Kidney (tissue), 22 donors: ENCODE measurements at places on chromosomes 7 and 10. TPM values are rescaled to one million over a fixed set of nuclear protein-coding genes. Genes with fewer than 3 reads are reported as not detected.

DNA sequence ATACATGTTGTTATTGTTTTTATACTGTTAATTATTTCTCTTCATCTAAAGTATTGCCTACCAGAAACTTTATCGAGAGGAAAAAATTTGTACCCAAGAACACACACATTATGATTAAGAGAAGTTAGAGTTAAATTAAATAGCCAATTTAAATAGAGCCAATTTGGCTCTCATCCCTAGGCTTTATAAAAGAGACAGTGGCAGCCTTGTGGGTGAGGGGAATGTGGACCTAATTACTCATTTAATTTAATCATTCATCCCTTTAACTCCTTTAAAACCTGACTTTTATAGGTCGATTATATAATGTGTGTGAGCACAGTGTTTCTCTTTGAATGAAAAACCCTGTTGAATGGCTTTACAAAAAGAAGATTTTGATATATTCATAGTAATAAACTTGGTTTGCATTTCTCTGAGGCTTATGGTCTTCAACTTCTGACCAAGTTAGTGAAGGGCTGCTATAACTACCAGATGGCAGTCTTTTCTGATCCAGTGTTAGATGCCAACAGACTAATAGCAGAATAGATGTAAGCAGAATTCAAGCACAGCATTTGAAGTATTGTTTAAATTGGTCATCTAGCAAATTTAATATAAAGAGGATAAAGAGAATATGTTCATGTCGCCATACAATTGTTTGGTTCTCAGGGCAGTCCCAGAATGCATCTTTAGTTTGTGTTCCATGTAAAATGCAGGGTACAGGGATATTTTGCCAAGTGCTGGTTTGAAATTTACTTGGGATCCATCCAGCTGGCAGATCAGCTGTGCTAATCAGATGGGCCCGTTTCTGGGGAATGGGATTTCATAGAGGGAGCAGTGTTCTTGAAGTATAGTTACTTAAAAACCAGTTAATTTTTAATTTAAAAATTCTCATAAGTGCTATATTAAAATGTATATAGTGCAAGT is 25.3 kb downstream of the ADD3 start:
- H3K36me3 ChIP-seq, result no peaks in the 10 kb centered on the region
- no peak for DNase-seq
- H3K27me3 ChIP-seq, result no peaks in the 10 kb centered on the region

- no peak overlapping the region for H3K4me3 ChIP-seq
- no peak for DNase-seq
- no peaks in the 10 kb centered on the region for H3K27me3 ChIP-seq
- no peak overlapping the region for H3K27ac ChIP-seq
- no peaks in the 10 kb centered on the region for H3K36me3 ChIP-seq
- H3K4me1 ChIP-seq, result no peaks in the 10 kb centered on the region
Measured at GRCh38 chr10:4655879-4656278, 170.1 kb upstream of the AKR1E2 start.

DNA sequence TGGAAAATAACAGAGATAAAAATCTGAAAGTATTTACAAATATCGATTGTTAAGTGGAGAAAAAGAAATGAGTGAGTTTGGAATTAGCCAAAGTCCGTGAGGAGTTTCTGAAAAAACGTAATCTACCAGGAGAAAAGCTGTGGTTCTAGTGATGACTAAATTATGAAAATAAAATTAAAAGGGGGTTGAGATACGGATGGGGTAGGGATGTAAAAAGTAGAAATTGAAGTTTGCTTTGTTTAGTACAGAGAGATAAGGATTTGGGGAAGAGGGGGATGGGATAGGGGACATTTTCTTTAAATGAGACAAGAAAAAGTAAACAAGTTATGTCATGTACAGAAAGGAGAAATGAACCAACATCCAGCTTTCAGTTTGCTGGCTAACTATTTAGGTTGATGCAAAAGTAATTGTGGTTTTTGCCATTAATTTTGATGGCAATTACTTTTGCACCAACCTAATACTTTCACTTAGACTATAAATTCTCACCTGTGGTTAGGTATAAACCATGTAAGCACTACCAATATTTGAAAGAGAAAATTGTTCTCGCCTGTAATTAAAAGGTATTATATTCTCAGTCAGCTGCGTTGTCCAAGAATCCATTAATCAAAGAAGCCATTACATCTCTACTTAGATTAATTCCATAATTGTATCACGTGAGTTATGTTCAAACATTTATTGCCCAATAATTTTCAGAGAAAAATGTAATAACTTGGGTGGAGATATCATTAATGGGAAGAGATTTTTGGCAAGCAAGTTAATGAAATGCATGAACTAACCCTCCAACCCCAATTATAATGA is 143.0 kb upstream of the NRP1 start:
- H3K36me3 ChIP-seq, result no peaks in the 10 kb centered on the region
- H3K4me1 ChIP-seq, result no peaks in the 10 kb centered on the region
- H3K27me3 ChIP-seq, result no peaks in the 10 kb centered on the region
- no peak overlapping the region for H3K27ac ChIP-seq
- no peak for DNase-seq

GRCh38 chr7:25823571-25823970 is 328.4 kb upstream of the NFE2L3 start:
- H3K27ac ChIP-seq, result no peak overlapping the region
- no peaks in the 10 kb centered on the region for H3K4me1 ChIP-seq
- DNase-seq, result no peak

- no peaks in the 10 kb centered on the region for H3K36me3 ChIP-seq
- H3K4me1 ChIP-seq, result no peaks in the 10 kb centered on the region
- H3K27ac ChIP-seq, result no peak overlapping the region
- DNase-seq, result no peak
- H3K27me3 ChIP-seq, result no peaks in the 10 kb centered on the region
Measured at GRCh38 chr7:151832138-151832537, 44.8 kb downstream of the PRKAG2 start.

DNA sequence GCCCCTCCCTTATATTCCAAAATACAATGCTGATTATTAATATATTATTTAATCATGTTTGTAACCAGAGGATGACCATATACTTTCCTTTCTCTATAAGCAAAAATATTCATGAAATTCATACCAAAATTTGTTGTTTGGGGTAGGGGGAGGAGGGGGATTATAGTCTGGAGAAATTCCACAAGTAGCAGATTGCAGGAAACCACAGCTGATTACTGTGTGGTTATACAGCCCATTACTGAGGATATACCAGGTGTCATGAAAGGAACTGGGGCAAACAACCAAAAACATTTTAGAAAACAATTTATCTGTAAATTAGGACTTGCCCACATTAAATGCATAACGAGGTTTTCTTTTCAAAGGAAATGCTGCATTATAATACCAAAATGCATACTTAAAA is 50.3 kb downstream of the SEMA3C start:
- H3K27me3 ChIP-seq, result no peaks in the 10 kb centered on the region
- no peak overlapping the region for H3K27ac ChIP-seq
- no peak for DNase-seq
- H3K4me3 ChIP-seq, result no peak overlapping the region
- H3K4me1 ChIP-seq, result no peaks in the 10 kb centered on the region

- H3K27ac ChIP-seq, result no peak overlapping the region
- H3K4me1 ChIP-seq, result no peaks in the 10 kb centered on the region
- no peak overlapping the region for H3K4me3 ChIP-seq
- DNase-seq, result peak; percentile 22
- no peaks in the 10 kb centered on the region for H3K27me3 ChIP-seq
Measured at GRCh38 chr10:130725474-130725970, 586.0 kb downstream of the TCERG1L start.

DNA sequence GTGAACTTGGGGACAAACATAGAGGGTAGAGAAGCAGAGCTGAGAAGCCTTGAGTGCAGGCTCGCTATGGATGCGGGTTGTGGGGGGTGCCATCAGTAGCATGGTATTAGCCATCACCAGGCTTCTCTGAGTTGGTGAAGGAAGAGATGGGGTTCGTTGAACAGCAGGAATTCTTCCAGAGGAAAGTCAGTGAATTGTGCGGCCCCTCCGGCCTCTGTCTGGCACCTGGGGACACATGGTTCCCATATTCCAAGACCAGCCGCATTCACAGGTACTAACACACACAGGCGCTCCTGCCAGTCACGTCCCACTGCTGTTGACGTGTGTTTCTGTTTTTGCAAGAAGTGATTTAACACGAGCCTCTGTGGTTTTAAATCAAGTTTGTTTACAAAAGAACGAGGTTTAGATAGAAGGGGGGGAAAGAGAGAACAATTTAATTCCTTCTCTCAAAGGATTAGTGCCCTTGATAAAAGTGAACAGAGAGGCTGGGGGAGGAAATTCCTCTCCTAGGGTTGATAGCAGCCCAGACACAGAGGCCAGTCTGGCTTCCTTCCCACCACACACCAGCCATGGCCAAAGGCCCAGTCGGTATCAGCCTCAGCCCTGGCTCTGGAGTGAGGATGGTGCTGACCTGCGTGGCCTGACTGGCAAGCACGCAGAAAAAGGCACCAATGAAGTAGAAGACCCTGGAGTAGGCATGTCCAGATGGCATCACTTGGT is 252.6 kb upstream of the IGFBP3 start:
- H3K27me3 ChIP-seq, result no peaks in the 10 kb centered on the region
- no peaks in the 10 kb centered on the region for H3K36me3 ChIP-seq
- no peak overlapping the region for H3K4me3 ChIP-seq
- H3K27ac ChIP-seq, result no peak overlapping the region

DNA sequence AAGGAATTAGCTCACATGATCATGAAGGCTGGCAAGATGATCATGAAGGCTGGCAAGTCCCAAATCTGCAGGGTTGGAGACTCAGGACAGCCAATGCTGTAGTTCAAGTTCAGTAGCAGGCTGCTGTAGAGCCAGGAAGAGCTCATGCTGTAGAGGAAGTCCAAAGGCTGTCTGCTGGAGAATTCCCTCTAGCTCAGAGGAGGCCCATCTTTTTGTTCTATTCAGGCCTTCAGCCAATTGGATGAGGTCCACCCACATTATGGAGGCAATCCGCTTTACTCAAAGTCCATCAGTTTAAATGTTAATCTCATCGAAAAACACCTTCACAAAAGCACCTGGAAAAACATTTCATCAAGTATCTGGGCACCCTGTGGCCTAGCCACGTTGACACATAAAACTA is 24.8 kb upstream of the FAM171A1 start:
- H3K27me3 ChIP-seq, result no peaks in the 10 kb centered on the region
- no peak for DNase-seq
- no peak overlapping the region for H3K27ac ChIP-seq
- H3K4me1 ChIP-seq, result no peaks in the 10 kb centered on the region
- H3K4me3 ChIP-seq, result no peak overlapping the region

DNA sequence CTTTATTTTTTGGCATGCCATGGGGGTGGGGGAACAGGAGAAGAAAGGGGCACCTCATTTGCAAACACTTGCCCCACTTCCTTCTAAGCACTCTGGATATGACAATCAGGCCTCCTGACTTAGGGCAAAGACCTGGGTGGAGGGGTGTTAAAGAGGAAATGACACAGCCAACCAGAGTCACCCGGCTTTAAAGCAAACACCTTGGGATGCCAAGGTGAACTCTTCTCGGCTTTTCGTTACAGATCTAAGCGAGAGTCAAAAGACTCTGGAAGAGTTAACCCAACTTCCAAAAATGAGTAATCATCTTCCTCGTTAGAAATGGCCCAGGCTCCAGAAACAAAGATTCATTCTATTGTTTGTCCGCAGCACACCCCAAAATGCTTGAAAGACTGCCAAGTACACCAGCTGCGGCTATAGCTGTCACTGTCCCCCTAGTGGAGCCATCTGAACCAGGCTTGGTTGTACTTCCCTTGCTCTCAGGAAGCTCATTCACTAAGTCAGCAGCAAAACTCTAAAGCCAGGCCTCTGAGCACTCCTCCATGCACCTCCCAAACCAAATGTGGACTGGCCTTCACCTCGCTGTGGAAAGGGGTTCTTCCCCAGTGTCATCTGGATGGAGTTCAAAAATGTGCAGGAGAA is 24.8 kb downstream of the FAM53B start:
- no peaks in the 10 kb centered on the region for H3K27me3 ChIP-seq
- H3K36me3 ChIP-seq, result no peaks in the 10 kb centered on the region
- peaks cover 14% of the 10 kb centered on the region for H3K4me1 ChIP-seq
- no peak for DNase-seq

GRCh38 chr7:141231018-141231792 is 157.3 kb downstream of the TMEM178B start:
- H3K4me1 ChIP-seq, result no peaks in the 10 kb centered on the region
- H3K36me3 ChIP-seq, result no peaks in the 10 kb centered on the region
- H3K27ac ChIP-seq, result no peak overlapping the region
- H3K4me3 ChIP-seq, result no peak overlapping the region
- H3K27me3 ChIP-seq, result no peaks in the 10 kb centered on the region

DNA sequence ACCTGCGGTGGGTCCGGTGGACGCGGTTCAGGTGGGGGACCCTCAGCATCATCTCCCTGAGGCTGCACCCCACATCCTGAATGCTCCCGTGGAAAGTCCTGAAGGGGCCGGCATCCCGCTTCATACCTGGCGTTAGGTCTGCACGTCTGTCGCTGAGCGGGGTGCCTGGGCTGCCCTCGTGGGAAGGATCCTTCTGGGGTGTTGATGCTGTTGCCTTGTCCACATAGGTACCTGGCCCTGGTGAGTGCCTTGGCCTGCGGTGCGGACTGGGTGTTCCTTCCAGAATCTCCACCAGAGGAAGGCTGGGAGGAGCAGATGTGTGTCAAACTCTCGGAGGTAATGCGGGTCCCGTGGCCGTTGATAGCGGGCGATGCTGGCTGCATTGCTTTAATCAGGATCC is 37.8 kb downstream of the PFKP start:
- H3K4me1 ChIP-seq, result peaks cover 20% of the 10 kb centered on the region
- H3K27me3 ChIP-seq, result no peaks in the 10 kb centered on the region
- no peak overlapping the region for H3K27ac ChIP-seq
- no peak overlapping the region for H3K4me3 ChIP-seq

DNA sequence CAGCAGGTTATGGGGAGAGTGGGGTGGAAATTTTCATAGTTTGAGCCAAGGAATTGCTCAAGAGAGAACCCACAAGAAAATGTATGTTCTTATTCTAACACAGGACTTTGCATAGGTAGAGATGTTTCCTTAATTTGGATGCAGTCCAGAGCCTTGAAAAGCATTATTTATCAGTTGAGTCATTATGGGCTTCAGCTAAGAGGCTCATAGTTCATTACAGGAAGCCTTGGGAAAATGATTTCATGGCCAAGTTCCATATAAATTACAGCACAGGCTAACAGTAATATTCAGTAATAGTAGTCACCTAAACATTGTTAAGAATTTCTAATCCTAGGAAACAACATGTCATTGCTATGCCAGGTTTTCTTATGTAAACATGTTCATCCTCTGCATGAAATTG is 131.1 kb upstream of the PTPRZ1 start:
- no peak overlapping the region for H3K27ac ChIP-seq
- H3K36me3 ChIP-seq, result no peaks in the 10 kb centered on the region
- H3K4me3 ChIP-seq, result no peak overlapping the region
- no peak for DNase-seq
- H3K27me3 ChIP-seq, result no peaks in the 10 kb centered on the region

DNA sequence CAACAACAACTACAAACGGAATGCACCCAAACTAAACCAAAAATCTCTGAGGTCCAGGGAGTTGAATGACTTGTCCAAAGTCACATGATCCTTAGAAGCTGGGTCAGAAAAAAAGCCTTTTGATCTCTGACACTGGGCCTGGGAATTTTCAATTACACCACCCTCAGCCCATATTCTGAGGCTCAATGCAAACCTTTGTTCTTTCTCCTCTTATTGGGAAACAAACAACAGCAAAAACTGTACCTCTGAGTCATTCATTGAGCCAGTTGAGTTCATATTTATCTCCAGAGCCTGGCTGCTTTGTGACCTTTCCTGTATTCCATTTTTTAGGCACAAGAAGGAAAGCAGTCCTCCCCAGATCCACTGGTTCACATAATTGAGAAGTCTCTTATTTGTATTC is 51.2 kb upstream of the SORCS1 start:
- no peak overlapping the region for H3K4me3 ChIP-seq
- H3K4me1 ChIP-seq, result no peaks in the 10 kb centered on the region
- no peak for DNase-seq

CALML3 gene
- 15.9 TPM for polyA plus RNA-seq

FXYD4 gene
- polyA plus RNA-seq, result 392 TPM

OR6B1 gene
- not detected for polyA plus RNA-seq

BZW2 gene
- polyA plus RNA-seq, result 24.8 TPM

TRIL gene
- polyA plus RNA-seq, result 4.2 TPM

CDNF gene
- 2.3 TPM for polyA plus RNA-seq

ADIRF gene
- polyA plus RNA-seq, result 897 TPM

TCAF2 gene
- polyA plus RNA-seq, result 1.3 TPM

TBATA gene
- polyA plus RNA-seq, result 1.9 TPM
